ENCODE measurements at places on chromosomes 7 and 10.
A peak's percentile ranks its signal among the peaks of the same experiment; 100 is the strongest.

GRCh38 chr10:5812283-5813090 is 747 bp downstream of the GDI2 start:
- no peak for DNase-seq

- no peak for DNase-seq
Measured at GRCh38 chr10:99233689-99234037, 2.0 kb downstream of the HPSE2 start.

GRCh38 chr7:80453699-80454340 is 58.0 kb downstream of the GNAT3 start:
- peak; percentile 54 for DNase-seq

DNA sequence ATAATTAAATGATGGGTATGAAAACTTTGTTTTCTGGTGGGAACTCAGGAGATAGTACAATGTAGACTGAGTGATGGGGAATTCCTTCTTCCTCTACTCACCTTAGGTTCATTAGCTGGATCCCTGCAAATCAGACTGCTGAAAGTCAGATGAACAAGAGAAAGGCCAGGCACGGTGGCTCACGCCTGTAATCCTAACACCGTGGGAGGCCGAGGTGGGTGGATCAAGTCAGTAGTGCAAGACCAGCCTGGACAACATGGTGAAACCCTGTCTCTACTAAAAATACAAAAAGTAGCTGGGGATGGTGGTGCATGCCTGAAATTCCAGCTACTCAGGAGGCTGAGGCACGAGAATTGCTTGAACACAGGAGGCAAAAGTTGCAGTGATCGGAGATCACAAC is 28.7 kb upstream of the ST8SIA6 start:
- DNase-seq: no peak

Data from NCI-H2227 treated with DMSO at 0.1 percent for 48 hours (cell line).